ENCODE measurements at places on chromosomes 5 and 9. TPM values are rescaled to one million over a fixed set of nuclear protein-coding genes. Genes with fewer than 3 reads are reported as not detected.

Gene GAS1
- 0.79 TPM for total RNA-seq

Gene SPATA31D4
- not detected for total RNA-seq

Gene LCN1
- not detected for total RNA-seq

Gene GABRA6
- total RNA-seq: not detected

Gene NR5A1
- total RNA-seq: not detected

Gene SEC24A
- 16.1 TPM for total RNA-seq

Gene NIPSNAP3A
- 13.6 TPM for total RNA-seq

Gene RNF180
- total RNA-seq: not detected

Gene KIF24
- total RNA-seq: 0.22 TPM

Gene ZFP2
- total RNA-seq: 2.4 TPM

Gene OR1Q1
- total RNA-seq: not detected

Gene HTR1A
- not detected for total RNA-seq

Gene ADCY2
- not detected for total RNA-seq

Gene TAF7
- total RNA-seq: 119 TPM

Gene HAPLN1
- not detected for total RNA-seq

Gene ADRB2
- total RNA-seq: 5.6 TPM

Gene SLC25A2
- total RNA-seq: 0.91 TPM

GRCh38 chr9:106583751-106584150 lies 279.2 kb upstream of the ZNF462 start:
- no peak for DNase-seq

DNA sequence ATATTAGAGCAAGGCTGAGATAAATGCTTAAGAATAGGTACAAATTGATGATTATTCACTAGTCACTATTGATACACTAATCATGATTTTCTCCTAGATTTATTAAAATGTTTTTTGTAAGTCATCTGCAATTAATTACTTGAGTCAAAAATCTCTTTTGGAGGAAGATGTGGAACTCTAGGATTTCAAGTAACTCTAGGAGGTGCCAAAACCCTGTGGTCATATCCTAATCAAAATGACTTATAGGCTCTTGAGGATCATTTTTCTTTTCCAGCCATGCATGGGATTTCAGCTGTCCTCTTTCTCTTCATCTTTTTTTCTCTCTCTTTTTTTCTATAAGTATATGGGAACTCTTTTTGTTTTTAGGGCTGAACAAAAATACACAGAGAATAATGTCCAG lies 141.8 kb upstream of the CD180 start:
- no peak for DNase-seq

DNA sequence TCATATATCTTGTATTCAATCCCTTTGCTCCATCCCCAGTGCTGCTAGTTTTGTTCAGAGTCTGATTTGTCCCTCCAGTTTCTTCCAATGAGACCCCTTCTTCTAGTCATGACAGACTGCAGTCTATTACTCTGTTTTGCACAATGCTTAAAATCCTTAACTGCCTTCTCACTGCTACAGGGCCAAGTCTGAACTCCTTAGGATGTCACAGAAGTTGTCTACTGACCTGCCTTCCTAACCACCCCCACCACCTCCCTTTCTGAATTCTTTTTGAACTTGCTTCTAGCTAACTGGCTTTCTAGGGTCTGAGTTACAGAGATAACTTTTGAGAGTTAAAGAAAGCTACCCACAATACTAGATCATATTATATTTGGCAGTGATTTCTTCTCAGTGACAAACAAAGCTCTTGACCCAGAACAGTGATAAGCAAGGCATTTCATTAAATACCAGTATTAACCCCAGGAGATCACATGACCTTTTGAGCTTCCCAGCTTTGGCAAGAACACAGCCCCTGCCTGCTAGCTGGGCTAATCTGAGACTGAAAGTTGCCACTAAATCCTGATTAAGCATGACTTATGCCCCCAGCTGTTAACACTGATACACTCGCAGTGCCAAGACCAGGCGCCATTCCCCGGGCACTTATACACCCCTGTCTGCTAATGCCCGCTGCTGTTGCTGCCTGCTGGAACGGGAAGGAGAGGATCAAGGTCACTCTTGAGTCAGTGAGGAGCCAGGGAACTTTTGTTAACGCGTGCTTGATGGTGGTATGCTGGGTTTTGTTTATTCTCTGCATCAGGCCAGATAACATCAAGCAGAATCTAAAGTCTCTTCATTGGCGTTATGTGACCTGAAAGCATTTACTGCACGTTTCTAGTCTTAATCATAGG lies 36.4 kb upstream of the ADAMTSL1 start:
- no peak for DNase-seq

- no peak for DNase-seq
Measured at GRCh38 chr9:22141908-22142307, 132.8 kb upstream of the CDKN2B start.

- no peak for DNase-seq
Measured at GRCh38 chr9:95574866-95575553, 58.2 kb upstream of the PTCH1 start.

DNA sequence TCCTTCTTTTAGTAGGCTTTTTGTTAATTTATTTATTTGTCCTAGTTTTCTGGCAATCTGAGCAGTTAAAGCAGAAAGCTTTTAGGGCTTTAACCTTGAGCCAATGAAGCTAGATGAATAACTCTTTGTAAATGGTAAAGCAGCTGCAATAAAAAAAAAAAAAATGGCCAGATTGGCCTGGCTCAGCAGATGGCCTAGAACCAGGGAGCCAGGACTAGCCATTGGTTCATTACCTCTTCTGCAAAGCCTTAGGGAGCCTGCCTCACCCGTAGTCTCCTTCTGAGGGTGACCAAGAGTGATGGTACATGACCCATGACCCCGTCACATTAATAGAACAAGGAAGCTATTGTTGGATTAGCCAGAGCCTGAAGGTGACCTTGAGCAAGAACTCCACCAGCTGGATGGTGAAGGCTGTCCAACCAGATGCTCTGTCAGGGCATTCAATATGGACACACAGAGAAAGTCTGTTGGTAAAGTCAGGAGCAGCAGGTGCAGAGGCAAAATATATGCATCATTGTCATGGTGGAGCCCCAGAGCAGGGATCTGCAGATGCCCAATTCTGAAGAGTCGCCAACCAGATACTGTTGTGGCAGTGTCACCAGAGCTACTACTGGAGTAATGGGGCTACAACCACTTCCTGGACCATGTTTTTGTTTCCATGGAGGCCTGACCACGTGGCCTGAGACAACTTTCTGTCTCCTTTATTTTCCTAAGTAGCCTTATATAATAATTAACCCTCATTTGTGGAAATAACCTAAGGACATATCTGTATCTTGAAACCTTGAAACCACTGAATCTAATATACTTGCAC lies 100.7 kb downstream of the MTX3 start:
- DNase-seq: no peak

DNA sequence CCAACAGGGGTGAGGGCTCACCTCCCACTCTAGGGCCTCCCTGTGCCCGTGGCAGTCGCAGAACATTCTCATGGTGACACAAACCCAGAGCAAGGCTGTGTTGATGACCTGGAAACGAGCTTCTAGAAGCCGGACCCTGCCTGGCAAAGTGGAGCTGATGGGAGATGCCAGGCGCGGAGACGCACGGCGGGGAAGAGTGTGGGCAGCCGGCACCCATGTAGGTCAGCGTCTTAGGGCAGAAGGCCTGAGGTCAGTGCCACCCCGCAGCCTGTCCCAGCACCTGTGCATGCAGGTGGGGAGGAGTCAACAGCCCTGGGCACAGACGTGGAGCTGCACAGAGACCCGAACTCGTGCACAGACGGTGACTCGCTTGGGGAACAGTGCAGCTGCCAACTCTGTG lies 5.4 kb downstream of the SLC6A18 start:
- no peak for DNase-seq

DNA sequence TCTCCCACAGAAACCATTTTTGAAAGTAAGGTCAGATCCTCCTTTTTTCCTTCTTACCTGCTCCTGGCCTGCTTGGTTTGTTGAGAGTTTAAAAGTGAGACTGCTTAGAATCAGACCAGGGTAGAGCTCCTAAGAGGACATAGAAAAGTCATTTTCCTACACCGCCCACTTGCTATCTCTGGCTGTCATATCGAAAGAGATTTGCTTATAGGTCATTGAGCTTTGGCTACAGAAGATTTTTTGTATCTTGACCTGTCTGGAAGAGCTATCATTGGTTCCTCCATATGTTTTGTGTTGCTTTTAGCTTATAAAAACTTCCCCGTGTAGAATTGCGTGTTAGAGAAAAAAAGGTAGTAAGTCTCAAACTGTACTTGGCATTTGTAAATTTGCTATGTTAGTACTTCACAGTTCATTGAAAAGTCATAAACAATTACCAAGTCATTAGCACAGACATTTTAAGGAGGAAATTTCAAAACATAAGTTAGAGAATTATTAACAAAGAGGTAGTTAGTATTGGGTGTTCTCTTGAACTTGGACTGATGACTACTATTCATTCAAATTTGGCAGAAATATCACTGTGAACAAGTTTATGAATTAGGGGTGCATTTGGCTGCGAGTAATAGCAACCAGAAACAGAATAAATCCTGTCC lies 96.6 kb downstream of the MAN2A1 start:
- DNase-seq: no peak

- no peak for DNase-seq
Measured at GRCh38 chr9:108913391-108913790, 20.5 kb downstream of the ELP1 start.

DNA sequence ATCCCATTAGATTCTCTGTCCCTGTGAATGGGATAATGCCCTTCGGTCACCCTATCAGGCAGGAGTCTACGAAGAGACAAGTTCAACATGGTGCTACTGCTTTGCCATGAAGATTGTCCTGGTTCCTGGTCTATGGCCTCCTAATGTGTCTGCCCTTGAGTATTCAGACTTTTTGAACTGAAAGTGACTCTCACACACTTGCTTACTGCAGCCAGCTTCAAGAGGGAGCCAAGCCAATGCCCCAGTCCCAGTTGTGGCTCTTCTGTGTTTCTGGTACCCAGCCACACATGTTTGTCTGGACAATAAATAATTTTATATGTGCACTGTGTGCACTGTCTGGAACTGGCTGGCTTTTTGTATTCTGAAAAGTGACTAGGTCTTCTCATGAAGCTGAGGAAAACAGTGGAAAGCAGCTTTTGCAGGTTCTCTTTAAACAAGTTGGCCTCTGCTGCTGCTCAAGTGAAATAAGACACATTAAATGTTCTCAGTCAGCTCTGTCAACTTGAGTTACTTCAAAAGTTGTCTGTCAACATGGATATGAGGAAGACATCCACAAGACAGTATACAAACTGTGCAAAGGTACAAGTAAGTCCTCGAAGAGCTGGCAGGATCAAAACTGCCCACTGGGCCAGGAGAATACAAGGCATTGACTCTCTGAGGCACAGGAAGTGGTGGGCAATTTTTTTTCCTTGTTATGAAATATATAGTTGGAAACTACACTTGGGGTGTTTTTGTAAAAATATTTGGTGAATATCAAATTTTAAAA lies 60.0 kb downstream of the ZNF608 start:
- no peak for DNase-seq

DNA sequence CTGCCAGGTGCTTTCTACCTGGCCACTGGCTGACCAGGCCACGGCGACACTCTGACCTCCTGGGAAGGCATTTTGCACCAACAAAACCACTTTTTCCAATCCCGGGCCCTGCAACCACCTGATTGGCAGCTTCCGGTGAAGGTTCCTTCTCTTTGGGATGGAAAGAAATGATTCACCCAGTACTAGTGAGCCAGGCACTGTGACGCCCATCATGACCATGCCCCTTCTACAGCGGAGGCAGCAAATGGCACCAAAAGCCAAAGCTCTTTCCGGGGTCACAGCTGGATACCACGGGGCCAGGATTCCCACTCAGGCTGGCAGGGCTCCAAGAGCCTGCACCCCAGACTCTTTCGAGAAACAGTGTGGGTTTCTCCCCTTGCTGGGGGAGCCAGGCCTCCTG lies 4.7 kb downstream of the NOTCH1 start:
- DNase-seq: no peak

DNA sequence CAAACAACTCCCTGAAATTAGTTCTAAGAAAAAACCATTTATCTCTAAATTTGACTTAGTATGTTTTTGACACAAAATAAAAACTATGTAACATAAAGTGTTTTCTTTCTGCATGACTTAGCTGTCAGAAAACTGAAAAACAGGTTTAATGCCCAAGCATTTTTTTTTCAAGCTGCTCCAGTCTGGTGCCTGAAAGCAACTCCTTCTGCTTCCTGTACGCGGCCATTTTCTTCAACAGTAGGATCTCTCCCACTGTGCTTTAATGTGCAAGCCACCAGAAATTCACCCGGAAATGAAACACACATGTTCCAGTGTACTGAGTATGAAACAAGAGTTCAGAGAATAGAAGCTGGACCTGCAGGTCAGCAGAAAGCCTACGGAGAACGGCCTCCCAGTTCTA lies 161.2 kb downstream of the MED27 start:
- DNase-seq: no peak

- DNase-seq: no peak
Measured at GRCh38 chr5:103800741-103801495, 238.3 kb upstream of the NUDT12 start.

- no peak for DNase-seq
Measured at GRCh38 chr9:25678147-25678666, at the start of gene TUSC1. TUSC1 (minus strand) TSS chr9:25678444; CDS start chr9:25678312, 132 bp downstream.

GRCh38 chr5:31021181-31021624 lies 172.3 kb upstream of the CDH6 start:
- DNase-seq: no peak

- no peak for DNase-seq
Measured at GRCh38 chr5:102523541-102524175, 24.9 kb upstream of the SLCO6A1 start.

GRCh38 chr5:157189223-157189622 lies 8.6 kb downstream of the ITK start:
- no peak for DNase-seq

DNA sequence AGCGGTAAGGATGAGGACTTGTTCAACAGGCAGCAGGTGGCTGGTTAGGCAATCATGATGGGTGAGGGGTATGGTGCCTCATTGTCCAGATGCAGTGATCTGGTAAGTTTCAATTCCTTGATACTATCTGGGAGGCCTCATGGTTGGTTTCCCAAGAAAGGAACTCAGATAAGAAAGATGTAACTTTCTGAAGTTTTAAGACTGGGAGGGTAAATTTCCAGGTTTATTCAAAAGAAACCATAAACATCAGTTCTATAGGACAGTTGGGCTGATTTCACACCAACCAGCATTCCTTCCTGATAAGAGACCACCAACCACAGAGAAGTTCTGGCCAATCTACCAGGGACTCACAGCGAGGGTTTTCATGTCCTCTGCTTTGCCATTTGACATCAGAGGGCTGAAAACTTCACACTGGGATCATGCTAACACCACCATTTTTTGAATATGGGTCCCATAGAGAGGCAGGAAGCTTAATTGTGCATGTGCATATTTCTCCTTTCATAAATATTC lies 773 bp upstream of the AGGF1 start:
- no peak for DNase-seq

DNA sequence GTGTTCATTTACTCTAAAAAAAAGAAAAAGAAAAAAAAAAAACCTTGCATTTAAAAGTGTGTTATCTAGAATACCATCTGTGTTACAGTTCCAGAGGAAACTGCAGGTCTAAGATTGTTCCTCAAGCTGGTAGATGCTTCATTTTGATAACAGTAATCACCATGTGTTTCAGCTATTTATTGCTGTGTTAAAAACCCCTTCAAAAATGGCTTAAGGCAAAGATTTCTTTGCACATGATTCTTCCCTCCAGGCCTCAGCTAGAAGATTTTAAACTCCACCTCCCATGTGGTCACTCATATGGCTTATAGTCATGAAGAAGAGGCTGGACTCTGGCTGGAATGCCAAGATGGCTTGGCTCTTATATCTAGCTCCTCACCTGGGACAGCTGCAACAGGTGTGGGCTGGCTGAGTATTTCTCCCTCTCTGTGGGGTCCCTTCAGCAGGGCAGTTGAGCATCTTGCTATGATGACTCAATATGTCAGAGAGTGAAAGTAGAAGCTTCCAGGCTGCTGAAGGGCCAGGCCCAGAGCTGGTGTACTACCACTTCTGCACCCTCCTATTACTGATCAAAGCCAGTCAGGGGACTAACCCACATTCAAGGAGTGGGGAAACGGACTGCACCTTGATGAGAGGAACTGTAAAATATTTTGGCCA lies 920.4 kb upstream of the DMAC1 start:
- DNase-seq: no peak
